Upper lobe of right lung (tissue), 1 donor: ENCODE measurements at places on chromosomes 12 and 14. TPM values are rescaled to one million over a fixed set of nuclear protein-coding genes. Genes with fewer than 3 reads are reported as not detected.

Gene HSPB8
- 70.0 TPM for total RNA-seq

Gene POC1B
- 15.8 TPM for total RNA-seq

Gene FKBP3
- 33.0 TPM for total RNA-seq

Gene KRT1
- 3.5 TPM for total RNA-seq

GRCh38 chr14:94143239-94143638, 13.8 kb upstream of the IFI27L2 start:
- no peaks in the 10 kb centered on the region for H3K27me3 ChIP-seq
- no peak overlapping the region for H3K4me3 ChIP-seq
- H3K27ac ChIP-seq, result no peak overlapping the region
- no peaks in the 10 kb centered on the region for H3K36me3 ChIP-seq
- H3K4me1 ChIP-seq, result no peaks in the 10 kb centered on the region

GRCh38 chr14:33449268-33449667, 501.6 kb downstream of the EGLN3 start:
- H3K4me3 ChIP-seq, result no peak overlapping the region
- no peaks in the 10 kb centered on the region for H3K4me1 ChIP-seq
- no peak for DNase-seq
- no peaks in the 10 kb centered on the region for H3K36me3 ChIP-seq

DNA sequence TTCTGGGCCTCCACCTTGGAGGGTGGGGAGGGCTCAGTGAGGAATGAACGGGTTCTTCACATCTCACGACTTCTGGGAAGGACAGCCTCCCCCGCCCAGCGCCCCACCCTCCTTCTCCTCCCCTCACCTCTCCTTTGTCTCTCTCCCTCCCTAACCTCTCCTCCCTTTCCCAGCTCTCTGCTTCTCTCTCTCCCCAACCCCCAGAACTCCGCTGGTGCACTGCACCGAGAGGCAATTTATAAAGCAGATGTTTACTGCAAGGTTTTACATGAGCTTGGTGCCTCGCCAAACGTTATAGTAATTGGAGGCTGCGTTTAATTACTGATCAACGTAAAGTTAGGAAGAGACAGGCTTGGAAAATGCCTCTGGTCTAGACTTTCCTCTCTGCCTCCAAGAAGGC, 42.9 kb upstream of the FAM222A start:
- no peak overlapping the region for H3K27ac ChIP-seq
- DNase-seq, result no peak
- no peaks in the 10 kb centered on the region for H3K4me1 ChIP-seq
- H3K27me3 ChIP-seq, result no peaks in the 10 kb centered on the region
- no peak overlapping the region for H3K4me3 ChIP-seq

DNA sequence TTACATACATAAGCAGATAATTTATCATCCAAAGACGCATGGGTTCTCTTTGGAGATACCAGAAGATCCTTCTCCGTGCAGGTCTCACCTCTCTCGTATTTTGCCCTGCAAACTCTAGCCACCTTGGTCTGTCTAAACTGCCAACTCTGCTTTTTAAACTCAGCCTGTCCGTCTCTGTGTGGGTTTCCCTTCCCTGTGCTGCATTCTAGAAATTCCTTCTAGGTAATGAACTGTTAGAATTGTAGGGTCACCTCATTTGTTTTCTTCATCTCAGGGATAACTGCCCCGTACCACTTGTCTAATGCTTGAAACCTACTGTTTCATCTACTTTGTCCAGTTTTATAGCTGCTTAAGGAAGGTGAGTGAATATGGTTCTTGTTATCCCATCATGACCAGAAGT, 45.4 kb upstream of the CCDC196 start:
- H3K27me3 ChIP-seq, result no peaks in the 10 kb centered on the region
- no peak overlapping the region for H3K27ac ChIP-seq
- no peaks in the 10 kb centered on the region for H3K4me1 ChIP-seq
- DNase-seq, result no peak
- no peaks in the 10 kb centered on the region for H3K36me3 ChIP-seq
